Stimulated activated CD8-positive, alpha-beta memory T cell treated with anti-CD3 and anti-CD28 coated beads, Interleukin-4, amount 100 ng/mL, for 1 hour (primary cell): ENCODE measurements at places on chromosomes 2 and 18.

DNA sequence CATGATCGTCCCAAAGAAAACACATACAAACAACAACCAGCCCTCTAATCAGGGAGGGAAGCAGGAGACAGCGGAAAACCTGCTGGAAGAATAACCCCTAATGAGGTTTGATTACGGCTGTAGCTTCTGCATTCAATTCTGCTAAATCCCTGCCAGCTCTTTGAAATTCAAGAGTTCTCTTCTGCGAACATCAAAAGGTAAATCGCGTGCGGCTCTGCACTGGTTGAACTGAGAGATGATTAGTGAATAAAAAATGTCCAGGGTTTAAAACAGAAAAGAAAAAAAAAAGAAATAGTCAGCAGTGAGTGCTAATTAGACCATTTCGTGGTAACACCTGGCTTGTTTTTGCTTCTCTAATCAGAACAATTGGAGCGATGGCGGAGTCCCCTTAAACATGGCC, 153.0 kb upstream of the CAPN13 start:
- no peak for DNase-seq

- no peak for DNase-seq
Measured at GRCh38 chr18:49738721-49739120, 74.6 kb downstream of the ACAA2 start.

GRCh38 chr2:74457549-74458131, 598 bp upstream of the WBP1 start:
- peak; percentile 72 for DNase-seq

- no peak for DNase-seq
Measured at GRCh38 chr2:83022631-83023210, 1436.4 kb downstream of the SUCLG1 start.

DNA sequence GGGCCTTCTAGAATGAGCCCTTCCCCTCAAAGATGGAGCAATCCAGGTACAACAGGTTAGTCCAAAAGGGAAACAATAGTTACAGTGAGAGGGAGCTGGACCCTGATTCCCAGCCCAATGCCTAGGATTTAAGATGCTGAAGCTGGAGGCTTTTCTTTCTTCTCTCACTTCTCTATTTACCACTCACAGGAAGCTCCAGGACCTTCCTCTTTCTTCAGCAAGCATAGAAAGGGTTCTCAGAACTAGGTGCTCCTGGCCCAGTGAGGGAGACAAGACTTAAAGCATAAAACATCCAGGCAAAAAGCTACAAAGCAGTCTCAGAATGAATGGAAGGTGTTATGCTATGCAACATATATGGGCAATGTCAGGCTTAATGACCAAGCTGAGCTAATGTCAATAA, 279.0 kb downstream of the SRBD1 start:
- no peak for DNase-seq

- DNase-seq = no peak
Measured at GRCh38 chr18:78526275-78526674, 453.3 kb upstream of the SALL3 start.

DNA sequence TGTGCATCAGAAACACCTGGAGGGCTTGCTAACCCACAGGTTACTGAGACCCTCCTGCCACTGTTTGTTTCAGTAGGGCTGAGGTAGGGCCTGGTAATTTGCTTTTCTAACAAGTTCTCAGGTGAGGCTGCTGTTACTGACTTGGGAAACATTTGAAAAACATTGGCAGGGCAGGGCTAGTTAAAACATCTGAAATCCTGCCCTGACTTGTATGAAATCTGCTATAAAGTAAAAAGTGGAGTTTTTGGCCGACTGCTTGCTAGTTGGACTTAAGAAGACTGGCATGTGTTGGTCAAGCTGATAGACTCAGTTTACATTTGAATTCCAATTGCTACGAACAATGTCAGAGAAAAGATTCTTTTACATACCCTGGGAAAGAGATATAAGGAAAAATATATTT, 111.6 kb upstream of the DLX2 start:
- DNase-seq = no peak

GRCh38 chr2:39779341-39779851, 338 bp upstream of the THUMPD2 start:
- DNase-seq = no peak

GRCh38 chr2:110931648-110932047, 189.1 kb upstream of the BCL2L11 start:
- no peak for DNase-seq

- DNase-seq = no peak
Measured at GRCh38 chr2:71749671-71750101, 296.3 kb downstream of the DYSF start.

- no peak for DNase-seq
Measured at GRCh38 chr2:19038071-19039015, 320.1 kb downstream of the OSR1 start.

- DNase-seq = no peak
Measured at GRCh38 chr2:156935616-156936015, 321.9 kb upstream of the GALNT5 start.

DNA sequence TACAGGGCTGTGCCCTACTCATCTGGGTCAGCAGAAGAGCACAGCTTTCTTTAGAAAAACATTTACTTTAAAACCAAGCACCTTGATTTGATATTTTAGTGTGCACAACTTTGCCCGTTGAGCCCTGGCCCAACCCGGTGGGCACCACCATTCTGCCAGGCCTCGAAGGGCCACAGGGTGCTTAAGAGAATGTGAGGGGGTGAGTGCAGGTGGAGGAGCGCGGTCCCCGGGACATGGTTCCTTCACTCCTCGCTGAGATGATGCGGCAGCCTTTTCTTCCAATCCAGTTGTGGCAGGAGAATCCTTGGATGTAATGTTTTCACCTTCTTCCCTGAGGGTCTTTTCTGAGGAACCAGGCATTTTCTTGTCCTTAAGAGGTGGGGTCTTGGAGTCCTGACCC, 119.0 kb downstream of the RPIA start:
- no peak for DNase-seq

GRCh38 chr2:24451805-24452501, 39.1 kb upstream of the NCOA1 start:
- DNase-seq = no peak

DNA sequence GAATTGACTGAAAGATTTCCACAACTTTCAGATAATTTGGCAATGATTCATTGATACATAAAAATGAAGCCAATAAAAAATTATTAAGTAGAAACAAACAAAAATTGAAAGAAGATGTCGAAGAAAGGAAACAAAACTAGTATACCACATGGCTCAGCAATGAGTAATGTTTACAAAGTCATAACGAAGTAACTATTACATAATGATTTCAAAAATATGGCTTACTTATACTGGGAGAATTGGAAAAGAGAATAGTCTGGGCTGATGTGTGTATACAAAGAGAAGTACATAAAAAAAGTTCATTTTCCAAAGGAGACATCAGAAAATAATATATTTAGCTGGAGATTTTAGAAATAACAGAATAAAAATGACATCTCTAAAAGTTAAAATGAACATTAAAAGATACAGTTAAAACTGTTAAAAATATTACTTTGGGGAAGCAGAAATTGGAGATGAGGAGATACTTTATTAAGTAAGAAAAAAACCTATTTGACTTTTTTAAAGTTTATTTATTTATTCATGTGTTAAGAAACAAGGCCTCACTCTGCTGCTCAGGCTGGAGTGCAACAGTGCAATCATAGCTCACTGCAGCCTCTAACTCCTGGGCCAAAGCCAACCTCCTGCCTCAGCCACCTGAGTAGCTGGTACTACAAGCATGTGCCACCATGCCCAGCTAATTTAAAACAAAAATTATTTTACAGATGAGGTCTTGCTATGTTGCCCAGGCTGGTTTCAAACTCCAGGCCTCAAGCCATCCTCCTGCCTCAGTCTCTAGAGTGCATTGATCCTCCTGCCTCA, 409.7 kb upstream of the PIK3C3 start:
- no peak for DNase-seq

DNA sequence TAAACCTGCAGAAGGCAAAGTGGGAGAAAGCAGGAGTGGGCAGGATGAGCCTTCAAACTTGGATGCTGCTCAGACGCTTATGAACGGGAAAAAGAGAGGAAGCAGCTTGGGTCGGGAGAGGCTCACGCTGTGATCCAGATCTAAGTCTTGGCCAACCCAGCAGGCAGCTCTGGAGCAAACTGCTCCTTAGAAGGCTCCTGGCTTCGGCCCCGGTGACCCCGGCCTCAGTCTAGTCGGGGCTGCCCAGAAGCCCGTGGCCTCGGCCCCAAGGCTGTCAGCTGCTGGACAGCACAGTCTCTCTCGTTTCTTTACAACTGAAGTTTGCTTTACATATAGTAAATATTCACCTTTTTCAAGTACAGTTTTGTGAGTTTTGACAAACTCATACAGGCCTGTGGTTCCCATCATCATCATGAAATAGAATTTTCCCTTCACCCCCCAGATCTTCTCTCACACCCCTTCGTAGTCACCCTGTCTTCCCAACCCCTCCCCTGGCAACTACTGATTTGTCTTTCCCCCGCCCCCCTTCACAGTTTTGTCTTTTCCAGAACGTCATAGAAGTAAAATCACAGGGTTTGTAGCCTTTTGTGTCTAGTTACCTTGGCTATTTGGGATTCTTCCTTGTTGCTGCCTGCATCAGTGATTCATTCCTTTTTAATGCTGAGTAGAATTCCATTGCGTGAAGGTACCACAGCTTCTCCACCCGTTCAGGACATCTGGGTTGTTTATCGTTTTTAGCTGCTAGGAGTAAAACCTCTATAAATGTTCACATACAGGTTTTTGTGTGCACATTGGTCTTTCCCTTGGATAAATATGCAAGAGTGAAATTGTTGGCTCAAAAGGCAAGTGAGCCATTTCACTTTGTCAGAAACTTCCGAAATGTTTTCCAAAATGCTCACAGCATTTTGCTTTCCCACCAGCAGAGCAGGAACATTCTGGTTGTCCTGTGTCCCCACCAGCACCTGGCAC, 35.1 kb downstream of the MYO7B start:
- DNase-seq = no peak

- no peak for DNase-seq
Measured at GRCh38 chr2:191439481-191439880, 194.3 kb downstream of the MYO1B start.

DNA sequence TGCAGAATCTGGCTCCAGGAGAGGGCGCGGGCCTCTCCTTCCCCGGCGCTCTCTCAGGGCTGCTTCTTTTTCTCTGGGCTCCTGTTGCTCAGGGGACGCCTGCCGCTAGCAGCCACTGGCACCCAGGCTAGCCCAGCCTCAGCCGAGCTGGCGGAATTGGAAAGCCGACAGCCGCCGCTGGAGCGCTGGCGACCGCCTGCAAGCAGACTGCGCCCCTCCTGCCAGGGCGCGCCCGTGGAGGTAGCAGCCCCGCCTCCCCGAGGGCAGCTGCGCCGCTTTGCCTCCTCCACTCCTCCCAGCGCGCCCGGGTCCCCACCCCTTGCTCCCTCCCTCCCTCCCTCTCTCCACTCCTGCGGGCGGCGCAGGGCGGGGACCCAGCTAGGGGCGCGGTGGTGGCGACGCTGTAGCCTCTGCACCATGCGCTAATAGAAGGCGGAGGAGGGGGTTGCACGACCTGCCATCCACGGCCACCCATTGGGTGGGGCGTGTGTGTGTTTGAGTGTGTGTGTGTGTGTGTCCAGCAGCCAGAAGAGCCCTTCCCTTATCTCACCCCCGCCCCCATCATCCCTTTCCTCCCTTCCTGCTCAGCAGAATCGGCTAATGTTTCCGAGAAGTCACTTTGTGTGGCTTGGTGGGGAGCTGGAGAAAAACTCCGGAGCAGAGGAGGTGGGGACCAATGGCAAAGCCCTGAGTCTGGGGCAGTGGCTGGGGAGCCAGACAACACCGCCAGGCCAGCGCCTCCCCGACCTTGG, at the start of gene SCN9A:
SCN9A (minus strand) TSS at position 209 of the 752 bp plus-strand sequence. CDS start 64,188 bp downstream, outside the sequence.
- DNase-seq = no peak

DNA sequence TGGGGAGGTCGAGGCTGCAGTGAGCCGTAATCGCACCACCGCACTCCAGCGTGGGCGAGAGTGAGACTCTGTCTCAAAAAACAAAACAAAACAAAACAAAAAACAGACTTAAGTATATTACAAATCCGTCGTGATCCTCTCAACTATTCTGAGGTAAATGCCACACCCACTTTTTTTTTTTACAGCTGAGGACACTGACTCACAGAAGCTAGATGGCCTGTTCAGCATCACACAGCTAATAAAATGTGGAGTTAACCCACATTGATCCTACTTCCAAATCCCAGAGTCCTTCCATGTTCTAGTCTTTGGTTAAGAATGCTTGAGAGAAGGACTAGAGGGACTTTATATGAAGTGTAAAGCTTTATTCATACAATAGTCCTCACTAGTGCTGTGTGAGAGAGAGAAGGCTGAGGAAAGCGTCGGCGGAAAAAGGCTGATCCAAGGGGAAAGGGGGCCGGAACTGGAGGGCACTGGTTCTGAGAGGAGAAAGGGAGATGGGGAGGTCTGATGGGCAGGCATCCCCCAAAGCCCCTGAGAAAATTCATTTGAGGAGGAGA, 627 bp downstream of the RNF25 start:
- no peak for DNase-seq

DNA sequence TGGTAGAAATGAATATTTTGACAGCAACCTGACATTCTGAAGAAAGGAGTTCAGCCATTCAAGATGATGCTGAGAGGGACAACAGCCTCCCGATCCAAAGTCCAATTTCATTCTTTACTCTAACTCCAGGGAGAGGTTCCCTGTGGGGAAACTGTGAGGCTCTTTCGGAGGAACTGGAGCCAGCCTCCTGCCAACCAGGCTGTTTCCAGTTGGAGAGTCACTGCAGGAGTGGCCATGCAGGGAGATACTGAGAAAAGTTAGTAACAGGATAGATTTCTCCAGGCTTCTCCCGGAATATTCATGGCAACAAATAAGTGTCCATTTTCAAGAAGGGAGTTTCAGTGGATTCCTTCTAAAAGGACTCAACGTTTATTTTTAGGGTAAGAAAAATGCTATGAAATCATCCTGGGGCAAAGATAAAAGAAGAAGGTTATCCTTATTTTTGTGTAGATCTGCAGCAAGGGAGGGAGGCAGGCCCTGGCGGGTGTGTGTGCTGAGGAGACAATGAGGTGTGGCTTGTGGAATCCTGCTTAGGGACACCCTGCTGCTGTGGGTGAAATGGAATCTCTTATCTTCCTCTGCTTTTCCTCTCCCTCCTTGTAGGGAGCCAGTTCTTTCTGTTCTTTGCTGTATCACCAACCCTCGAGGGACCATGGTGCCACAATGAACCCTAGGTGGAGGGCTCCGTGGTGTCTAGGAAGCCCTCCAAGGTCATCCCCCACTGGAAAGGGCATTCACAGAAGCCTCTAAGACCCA, 18.1 kb downstream of the KLHL14 start:
- DNase-seq = no peak

GRCh38 chr2:220946552-220946951, 625.6 kb downstream of the EPHA4 start:
- DNase-seq = no peak

GRCh38 chr18:13441736-13442135, 223.2 kb downstream of the LDLRAD4 start:
- DNase-seq = no peak
